ENCODE measurements at places on chromosomes 4 and X.

DNA sequence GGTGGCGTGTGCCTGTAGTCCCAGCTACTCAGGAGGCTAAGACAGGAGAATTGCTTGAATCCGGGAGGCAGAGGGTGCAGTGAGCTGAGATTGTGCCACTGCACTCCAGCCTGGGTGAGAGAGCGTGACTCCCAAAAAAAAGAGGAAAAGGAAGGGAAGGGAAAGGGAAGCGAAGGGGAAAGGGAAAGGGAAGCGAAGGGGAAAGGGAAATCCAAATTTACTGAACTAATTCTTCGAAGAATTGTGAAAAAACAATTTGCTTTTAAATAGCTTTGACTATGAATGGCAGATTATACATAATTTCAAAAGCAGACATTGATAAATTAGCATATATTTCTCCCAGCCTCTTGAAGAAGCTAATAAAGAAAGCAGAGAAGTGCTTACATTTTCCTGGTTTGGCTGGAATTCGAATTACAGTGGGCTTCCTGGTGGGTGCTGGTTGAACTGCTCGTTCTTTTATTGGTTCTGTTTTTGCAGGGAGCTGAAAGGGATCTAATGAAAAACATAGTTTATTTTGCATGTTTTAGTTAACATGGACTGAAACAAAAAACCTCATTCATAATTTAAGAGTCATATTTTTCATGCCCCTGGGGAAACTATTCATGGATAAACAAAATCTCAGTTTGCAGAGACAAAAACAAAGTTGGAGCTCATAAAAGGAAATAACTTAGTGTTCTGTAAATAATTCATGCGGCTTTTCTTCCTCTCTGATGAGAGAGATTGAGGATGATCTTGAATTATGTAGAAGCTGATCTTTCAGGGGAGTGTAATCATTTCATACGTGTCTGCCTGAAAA is 66.0 kb downstream of the RPS3A start:
- no peak for DNase-seq

DNA sequence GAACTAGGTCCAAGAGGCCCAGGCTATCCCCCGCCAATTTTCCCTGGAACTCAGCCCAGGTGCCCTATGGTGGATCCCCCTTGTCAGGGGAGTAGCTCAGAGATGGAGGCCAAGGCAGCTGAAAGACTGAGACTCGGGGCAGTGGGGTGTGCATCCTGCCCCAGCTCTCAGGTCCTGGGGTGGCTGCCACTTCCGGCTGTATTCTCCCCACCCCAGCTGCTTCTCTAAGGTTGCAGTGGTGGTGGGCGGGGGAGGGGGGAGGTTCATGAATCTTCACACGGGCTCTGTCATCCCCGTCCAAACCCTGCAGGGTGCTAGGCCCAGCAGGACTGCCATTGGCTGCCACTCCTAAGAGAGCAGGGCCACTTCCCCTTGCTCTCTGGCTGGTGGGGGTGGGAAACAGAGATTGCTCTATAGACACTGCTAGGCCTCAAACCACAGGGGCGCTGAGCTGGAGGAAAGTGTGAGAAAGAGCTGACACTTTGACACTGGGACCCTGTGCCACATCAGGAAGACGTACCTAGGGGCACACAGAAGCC is 1.5 kb downstream of the SASH3 start:
- peak; percentile 90 for DNase-seq

DNA sequence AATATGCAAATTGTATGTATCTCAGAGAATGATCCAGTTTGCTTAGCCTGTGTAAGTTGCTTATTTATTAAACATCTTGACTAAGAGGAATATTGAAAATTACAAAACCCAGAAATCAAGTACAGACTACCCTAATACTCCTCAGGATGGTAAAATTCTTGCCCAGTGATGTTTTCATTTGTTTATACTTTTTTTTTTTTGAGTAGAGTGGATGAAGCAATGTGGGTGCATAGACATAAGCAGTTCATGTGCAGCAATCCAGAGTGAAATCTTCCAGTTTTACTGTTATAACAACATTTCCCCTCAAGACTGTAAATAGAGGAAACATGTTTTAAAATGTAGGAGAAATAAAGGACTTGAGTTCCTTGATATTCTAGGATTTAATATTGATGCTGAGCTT is 4.7 kb downstream of the GLRB start:
- no peak for DNase-seq

- no peak for DNase-seq
Measured at GRCh38 chr4:123996718-123997510, 600.3 kb downstream of the SPRY1 start.

DNA sequence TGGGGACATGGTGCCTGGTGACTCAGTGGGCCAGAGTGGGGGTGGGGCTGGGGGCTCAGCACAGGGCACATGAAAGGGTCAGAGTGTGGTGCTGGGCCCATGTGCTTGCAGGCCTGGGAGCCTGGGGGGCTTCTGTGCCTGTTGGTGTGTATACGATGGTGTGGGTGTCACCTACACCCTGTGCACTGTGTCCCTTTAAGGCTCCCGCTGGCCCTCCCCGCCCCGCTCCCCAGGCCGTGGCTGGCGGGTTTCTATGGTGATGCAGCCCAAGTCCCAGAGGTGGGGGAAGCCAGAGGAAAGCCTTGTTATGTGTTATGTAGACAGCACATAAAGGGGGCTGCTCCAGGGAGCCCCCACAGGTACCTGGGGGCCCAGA is 5.5 kb downstream of the L1CAM start:
- no peak for DNase-seq

DNA sequence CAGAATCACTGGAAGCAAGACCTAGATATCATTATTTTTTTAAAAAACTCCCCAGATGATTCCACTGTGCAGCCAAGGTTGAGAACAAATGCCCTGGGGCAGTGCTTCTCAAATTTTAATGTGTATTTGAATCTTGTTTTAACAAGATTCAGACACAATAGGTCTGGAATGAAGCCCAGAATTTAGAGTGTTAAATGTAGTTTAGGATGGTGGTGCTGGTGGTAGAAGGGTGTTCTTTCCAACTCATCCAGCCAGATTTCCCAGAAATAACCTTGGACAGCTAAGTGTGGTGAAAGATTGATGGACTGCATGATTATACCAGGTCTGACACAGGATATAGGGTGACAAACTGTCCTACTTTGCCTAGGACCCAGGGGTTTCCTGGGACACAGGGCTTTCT is 120.1 kb upstream of the MED14 start:
- DNase-seq, result no peak

- DNase-seq, result peak; percentile 49
Measured at GRCh38 chr4:81516241-81516640, 44.5 kb upstream of the RASGEF1B start.

- peak; percentile 53 for DNase-seq
Measured at GRCh38 chr4:110619463-110620247, 3.2 kb downstream of the PITX2 start.

All from activated CD4-positive, alpha-beta T cell treated with anti-CD3 and anti-CD28 coated beads, Interleukin-2, amount 10 ng/mL, durations not matched to agents 24 days and 14 days (primary cell).